Uterus (tissue), 4 donors: ENCODE measurements at places on chromosomes 12 and 14.

GRCh38 chr12:25323581-25323982 lies 72.9 kb upstream of the KRAS start:
- H3K36me3 ChIP-seq, result no peaks in the 10 kb centered on the region
- no peak overlapping the region for H3K4me3 ChIP-seq
- H3K27ac ChIP-seq, result no peak overlapping the region
- no peaks in the 10 kb centered on the region for H3K4me1 ChIP-seq
- H3K27me3 ChIP-seq, result no peaks in the 10 kb centered on the region

DNA sequence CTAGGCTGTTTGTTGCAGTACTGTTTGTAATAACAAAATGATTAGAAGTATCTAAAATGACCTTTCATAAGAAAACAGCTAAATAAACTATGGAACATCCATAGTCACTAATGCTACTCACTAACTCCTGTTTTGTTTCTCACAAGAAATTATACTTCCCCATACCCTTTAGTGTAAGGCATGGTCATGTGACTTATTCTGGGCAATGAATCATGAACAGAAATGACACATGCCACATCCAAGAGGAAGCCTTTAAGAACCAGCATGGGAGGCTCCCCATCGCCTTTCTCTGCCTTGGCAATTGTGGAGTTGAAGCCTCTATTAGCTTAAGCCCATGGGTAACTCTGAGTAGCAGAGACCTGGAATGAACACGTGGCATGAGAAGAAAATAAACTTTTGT lies 49.3 kb downstream of the KSR2 start:
- no peak for DNase-seq
- no peaks in the 10 kb centered on the region for H3K36me3 ChIP-seq
- H3K4me3 ChIP-seq, result no peak overlapping the region
- H3K4me1 ChIP-seq, result no peaks in the 10 kb centered on the region
- H3K27me3 ChIP-seq, result no peaks in the 10 kb centered on the region
- no peak overlapping the region for H3K27ac ChIP-seq

GRCh38 chr12:25365340-25365730 lies 114.6 kb upstream of the KRAS start:
- H3K4me3 ChIP-seq, result no peak overlapping the region
- no peaks in the 10 kb centered on the region for H3K27me3 ChIP-seq
- no peaks in the 10 kb centered on the region for H3K36me3 ChIP-seq
- H3K4me1 ChIP-seq, result no peaks in the 10 kb centered on the region
- DNase-seq, result no peak
- no peak overlapping the region for H3K27ac ChIP-seq

GRCh38 chr12:40618636-40619035 lies 73.6 kb upstream of the CNTN1 start:
- no peak overlapping the region for H3K27ac ChIP-seq
- no peaks in the 10 kb centered on the region for H3K4me1 ChIP-seq
- no peaks in the 10 kb centered on the region for H3K27me3 ChIP-seq

DNA sequence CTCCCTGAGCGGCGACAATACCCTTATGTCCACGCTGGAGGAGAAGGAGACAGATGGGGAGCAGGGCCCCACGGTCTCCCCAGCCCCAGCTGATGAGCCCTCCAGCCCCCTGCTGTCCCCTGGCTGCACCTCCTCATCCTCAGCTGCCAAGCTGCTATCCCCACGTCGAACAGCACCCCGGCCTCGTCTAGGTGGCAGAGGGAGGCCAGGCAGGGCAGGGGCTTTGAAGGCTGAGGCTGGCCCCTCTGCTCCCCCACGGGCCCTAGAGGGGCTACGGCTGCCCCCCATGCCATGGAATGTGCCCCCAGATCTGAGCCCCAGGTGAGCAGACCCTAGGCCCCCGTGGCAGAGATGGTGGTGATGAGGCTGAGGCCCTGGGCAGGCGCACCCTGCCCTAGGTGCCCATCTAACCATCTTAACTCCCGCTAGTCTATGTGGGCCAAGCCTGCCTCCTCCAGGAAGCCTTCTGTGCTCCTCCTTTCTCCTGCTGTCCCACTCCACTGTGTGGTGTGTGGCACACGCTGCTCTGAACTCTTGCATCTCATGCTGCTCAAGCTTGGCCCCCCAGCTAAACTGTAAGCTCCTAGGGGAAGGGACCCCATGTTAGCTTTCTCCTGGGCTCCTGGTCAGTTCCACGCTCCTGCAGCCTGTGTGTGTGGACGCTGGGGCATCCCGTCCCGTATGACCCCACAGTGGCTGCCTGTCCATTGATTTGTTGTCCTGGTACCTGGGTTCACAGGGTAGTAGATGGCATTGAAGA lies 12.1 kb downstream of the MCRS1 start:
- H3K27me3 ChIP-seq, result no peaks in the 10 kb centered on the region
- H3K4me1 ChIP-seq, result no peaks in the 10 kb centered on the region
- no peak overlapping the region for H3K27ac ChIP-seq
- no peak overlapping the region for H3K4me3 ChIP-seq
- no peak for DNase-seq
- H3K36me3 ChIP-seq, result no peaks in the 10 kb centered on the region
